ENCODE measurements at places on chromosomes 2 and 18.

GRCh38 chr2:186459009-186459408 is 27.1 kb upstream of the ZC3H15 start:
- DNase-seq, result no peak

GRCh38 chr2:181058378-181059269 is 78.2 kb downstream of the UBE2E3 start:
- no peak for DNase-seq

GRCh38 chr2:154455166-154455565 is 243.3 kb upstream of the KCNJ3 start:
- DNase-seq, result no peak

- peak; percentile 80 for DNase-seq
These were observed 8.5 kb downstream of the HES6 start for GRCh38 chr2:238231251-238231793.

GRCh38 chr18:44589693-44590355 is 90.9 kb upstream of the SETBP1 start:
- peak; percentile 33 for DNase-seq

GRCh38 chr2:23506531-23507266 is 121.7 kb downstream of the KLHL29 start:
- DNase-seq, result peak; percentile 52

GRCh38 chr2:218001629-218002028 is 1.2 kb downstream of the TNS1 start:
- DNase-seq, result no peak

DNA sequence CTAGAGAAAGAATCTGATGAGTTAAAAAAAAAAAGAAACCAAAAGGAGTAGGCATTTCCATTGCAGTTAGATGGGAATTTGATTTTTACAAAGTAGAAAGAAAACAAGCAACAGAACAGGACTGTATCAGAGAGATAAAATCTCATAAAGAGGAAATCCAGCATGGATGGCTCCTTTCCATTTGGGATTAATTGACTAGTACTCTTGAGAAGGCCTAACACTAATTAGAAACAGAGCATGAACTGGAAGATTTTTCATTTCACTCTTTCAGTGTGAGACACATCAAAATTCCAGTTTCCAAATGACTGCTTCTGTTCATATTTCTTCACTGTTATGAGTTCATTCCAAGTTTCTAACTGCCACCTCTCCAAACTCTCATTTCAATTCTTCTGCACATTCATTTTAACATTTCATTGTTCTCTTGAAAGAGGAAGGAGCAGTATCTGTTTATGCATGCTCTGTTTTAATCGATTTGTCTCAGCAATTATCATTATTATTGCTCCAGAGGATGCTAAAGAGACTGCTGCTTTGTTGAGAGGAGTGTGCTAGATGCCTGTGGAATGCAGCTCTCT is 108.8 kb upstream of the PIEZO2 start:
- DNase-seq, result no peak

- DNase-seq, result no peak
These were observed 6.0 kb downstream of the SH3BP4 start for GRCh38 chr2:234957834-234958135.

GRCh38 chr2:207734264-207734635 is 22.8 kb downstream of the CCNYL1 start:
- no peak for DNase-seq

- DNase-seq, result no peak
These were observed at the start of gene EMX1 for GRCh38 chr2:72917138-72917876. EMX1 (plus strand) TSS chr2:72917519; CDS start chr2:72917853, 334 bp downstream.

- DNase-seq, result no peak
These were observed 150.8 kb downstream of the CCDC85A start for GRCh38 chr2:56334622-56335021.

DNA sequence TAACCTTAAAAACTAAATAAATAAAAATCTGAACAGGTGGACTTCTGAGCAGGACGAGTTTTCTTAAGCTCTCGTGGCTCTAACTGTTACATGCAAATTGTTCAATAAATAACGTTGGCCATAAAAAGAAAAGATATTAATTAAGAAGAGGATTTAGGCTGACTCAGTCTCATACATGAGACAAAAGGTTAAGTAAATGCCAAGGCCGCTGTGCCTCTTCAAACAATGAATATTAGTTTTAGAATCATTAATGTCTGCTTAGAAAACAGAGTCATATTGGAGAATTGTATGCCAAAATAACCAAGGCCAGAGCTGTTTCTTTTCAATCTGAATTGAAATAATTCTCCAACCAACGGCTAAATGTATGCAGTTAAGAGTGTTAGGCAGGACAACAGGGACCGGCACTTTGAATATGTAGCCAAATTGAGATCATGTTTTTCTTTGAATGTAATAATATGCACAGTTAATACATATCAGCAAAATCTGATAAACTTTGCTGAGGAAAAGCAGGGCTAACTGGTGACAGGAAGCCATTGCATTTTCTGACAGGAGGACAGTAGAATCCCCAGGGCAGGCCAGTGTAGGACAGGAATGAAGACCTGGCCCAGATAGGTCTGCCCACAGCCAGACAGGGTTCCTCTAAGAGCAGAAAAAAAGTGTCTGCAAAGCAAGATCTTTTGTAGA is 1041.4 kb upstream of the FANCL start:
- no peak for DNase-seq

DNA sequence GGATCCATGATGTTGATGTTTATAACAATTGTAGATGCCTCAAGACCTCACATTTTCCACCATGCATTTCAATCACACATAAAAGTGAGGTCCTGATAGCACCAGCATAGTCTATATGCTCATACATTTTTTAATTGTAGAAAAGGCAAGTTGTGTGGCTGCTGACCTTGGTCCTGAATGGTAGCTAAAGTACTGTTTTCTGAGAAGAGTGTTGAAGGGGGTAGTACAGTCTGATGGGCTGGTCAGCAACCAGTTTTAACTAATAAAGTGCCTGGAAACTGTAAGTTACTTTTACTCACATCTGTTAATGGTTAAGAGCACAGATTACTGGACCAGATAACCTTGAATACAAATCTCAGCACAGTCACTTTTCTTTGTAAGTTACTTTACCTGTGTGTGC is 15.9 kb downstream of the ZNF638 start:
- peak; percentile 19 for DNase-seq

- DNase-seq, result no peak
These were observed 480.9 kb upstream of the CHST9 start for GRCh38 chr18:27666016-27666415.

DNA sequence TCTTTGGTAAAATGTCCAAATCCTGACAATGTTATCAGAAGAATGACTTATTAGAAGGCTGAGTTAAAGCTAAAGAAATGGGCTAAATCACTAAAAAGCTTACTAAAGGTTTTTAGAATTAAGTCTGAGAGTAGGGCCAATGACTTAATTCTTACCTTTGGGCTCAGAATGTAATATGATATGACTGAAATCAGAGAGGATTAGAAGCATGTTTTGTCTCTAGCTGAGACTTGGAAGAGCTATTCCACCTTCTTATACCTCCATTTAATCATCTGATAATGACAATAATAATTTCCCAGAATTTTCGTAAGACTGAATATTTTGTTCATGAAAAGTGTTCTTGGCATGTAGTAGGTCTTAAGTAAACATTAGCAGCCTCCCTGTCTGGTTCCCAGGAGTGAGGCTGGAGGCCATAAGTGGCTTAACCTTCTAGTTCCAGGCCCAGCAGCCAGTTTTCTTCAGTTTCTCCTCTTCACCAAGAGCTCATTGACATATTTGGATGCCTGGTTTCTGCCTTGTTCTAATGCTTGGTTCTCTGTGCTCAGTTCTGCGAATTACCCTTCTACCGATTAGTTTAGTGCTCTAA is 25.5 kb upstream of the E2F6 start:
- DNase-seq, result no peak
